ENCODE measurements at places on chromosomes 1 and 21.

GRCh38 chr1:246919902-246920301 is 11.8 kb downstream of the AHCTF1 start:
- DNase-seq, result no peak

GRCh38 chr1:170686291-170686690 is 22.4 kb downstream of the PRRX1 start:
- DNase-seq, result no peak

DNA sequence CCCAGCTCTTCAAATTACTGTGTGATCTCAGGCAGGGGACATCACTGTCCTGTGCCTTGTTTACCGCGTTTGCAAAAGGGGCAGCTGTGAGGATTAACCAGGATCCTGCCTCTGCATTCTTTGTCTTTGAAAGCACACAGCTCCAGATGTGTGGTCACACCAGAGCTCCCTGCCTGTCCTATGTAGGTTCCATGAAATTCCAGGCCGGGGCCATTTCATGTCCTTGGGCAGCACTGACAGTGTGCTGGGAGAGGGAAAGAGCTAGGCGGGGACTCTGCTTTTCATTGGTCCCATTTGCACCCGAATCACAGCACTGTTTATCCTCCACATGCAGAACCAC is 42.2 kb upstream of the SELENON start:
- no peak for DNase-seq

DNA sequence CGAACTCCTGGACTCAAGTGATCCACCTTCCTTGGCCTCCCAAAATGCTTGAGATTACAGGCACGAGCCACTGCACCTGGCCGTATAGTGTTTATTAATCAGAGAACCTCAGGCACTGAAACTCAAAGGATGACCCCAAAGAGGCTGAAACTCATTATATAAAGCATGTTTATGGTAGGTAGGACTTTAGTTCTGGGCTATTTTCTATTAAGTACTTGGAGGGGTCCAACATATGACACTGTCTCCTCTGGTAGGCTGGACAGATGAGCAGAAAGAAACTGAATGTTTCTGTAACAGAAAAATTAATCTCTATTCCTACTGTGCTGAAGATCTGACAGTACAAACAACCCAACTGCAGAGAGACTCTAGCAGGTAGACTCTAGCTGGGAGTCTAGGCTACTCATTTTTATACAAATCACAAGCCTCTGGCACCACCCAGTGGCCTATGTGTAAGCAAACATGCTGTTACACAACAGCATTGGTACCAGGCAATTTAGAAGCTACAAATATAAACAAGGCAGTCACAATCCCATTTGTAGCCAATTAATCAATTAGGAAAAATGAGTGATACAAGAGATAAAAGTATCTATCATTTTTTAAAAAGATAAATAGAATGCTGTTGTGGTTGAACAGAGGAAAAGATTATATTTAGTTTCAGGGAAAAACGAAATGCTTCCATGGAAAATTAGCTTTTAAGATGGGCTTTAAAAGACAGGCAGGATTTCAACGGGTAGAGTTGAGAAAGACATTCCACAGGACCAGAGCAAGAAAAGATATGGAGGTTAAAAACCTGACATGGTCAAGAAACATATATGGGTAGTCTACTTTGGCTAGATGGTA is 10.4 kb downstream of the DCAF8 start:
- peak; percentile 77 for DNase-seq

DNA sequence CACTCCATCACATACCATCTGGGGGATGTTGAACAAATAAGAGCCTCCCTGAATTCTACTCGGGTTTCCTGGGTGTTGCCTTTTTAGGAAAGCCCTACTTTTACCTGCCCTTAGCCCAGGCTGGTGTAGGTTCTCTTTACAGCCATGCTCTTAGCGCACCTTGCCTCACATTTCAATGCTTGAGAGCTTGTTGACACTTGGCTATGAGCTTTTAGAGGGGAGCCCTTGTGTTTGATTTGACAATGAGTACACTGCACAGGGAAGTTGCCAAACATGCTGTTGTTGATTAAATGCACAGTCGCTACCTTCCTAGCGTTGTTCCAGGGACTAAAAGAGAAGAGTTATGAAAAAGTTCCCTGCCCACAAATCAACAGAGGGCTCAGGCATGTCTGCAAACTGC is 103.8 kb downstream of the TRABD2B start:
- DNase-seq, result no peak
